Activated T-helper 9 cell treated with anti-CD3 and anti-CD28 coated beads, Interleukin-2, amount 50 U/mL, for 16 hours (primary cell): ENCODE measurements at places on chromosomes 7 and 10.

GRCh38 chr7:132854238-132854637, 227.7 kb downstream of the CHCHD3 start:
- DNase-seq: no peak

- DNase-seq: no peak
Measured at GRCh38 chr10:44660271-44660670, 250.9 kb upstream of the TMEM72 start.

GRCh38 chr7:82736633-82737032, 293.1 kb upstream of the CACNA2D1 start:
- DNase-seq: no peak

- peak; percentile 75 for DNase-seq
Measured at GRCh38 chr7:35799846-35800717, 775 bp upstream of the SEPTIN7 start.

DNA sequence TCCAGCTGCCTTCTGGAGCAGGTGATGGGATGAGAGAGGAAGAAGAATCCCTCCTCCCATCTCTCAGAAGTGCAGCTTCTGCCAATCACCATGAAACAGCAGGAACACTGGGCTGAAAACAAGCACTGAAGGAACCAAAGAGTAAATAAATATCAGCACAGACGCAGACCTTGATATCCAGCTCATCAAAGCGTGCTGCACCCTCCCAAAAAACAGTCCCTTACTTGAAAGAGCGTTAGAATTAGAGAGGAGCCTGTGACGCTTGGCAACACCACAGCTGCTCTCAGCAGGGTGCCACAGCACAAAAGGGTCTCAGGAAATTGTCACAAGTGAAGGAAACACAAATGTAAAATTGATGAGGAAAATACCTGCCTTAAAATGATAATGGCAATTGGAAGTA, 39.5 kb downstream of the KLF6 start:
- DNase-seq: no peak

- no peak for DNase-seq
Measured at GRCh38 chr7:51025668-51026067, 243.0 kb upstream of the GRB10 start.

GRCh38 chr7:158724658-158725505, 20.3 kb upstream of the NCAPG2 start:
- DNase-seq: no peak

DNA sequence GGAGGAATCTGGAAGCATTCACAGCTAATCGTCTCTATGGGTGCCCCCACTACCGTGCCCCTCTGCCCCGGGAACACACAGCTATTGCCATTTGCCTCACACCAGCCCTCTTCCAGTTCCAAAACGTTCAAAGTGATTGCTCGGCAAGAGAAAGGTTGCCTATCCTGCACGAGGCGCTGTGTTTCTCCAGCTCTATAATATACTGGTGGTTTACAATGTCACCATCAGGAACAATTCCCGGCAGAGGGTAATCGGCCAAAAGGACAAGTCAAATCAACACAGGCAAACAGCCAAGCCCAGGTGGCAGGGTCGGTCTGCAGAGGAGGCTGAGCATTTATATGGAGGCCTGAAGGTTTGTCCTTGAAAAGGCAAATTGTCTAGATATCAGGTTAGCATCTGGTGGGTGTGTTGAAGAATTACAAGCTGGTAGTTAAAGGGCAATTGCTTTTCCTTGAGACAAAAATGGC, 29.2 kb upstream of the TNS3 start:
- DNase-seq: no peak

DNA sequence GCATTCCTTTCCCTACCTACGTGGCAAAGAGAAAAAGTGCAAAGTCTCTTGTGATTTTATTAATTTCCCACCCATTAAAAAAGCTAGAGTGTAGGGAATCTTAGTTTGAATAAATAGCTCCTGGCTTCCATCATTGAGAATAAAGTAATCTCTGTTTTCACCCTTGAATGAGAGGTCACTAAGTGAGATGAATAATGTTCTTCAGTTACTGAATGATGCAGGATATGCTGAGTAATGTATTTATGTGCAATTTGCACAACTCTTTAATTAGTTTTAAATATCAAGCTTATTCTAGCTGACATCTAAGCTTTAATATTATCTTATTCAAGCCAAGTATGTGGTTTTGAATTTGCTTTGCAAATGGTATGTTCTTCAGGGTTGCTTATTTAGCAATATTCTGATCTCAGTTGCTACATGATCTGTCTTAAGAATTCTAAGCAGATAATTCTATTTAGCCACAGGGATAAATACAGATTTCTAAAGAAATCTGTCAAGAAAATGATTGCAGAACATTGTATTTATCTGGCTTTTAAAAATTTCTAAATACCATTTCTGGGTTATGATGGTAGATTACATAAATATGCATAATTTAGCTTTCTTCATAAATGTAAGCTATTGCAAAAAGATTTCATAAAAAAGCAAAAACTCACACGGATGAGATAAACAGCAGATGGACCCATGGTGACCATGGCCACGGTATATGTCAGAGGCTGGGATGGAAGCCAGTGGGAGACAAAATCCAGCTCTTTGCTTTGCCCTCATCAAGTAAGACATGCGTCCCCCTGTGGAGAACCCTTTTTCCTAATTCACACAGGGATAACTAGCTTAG, 141.0 kb downstream of the MACC1 start:
- DNase-seq: no peak

DNA sequence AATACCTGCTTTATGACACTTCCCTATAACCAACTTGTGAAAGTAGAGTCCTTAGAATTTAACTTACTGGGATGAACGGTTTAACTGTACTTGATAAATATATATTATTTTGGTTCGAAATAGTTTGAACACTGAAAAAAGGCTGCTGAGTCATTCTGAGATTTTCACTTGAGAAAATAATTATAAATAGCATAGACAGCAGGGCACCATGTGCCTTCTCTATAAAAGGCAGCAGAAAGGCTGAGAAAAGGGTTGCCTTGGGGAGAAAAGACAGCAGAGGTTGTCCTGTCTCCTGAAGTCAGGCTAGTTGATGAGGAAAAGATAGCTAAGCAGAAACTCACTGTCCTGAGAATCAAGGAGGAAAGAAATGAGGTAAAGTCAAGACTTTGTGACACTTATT, 92.4 kb downstream of the CTTNBP2 start:
- no peak for DNase-seq

GRCh38 chr10:12191715-12192114, 4.0 kb downstream of the NUDT5 start:
- DNase-seq: no peak

DNA sequence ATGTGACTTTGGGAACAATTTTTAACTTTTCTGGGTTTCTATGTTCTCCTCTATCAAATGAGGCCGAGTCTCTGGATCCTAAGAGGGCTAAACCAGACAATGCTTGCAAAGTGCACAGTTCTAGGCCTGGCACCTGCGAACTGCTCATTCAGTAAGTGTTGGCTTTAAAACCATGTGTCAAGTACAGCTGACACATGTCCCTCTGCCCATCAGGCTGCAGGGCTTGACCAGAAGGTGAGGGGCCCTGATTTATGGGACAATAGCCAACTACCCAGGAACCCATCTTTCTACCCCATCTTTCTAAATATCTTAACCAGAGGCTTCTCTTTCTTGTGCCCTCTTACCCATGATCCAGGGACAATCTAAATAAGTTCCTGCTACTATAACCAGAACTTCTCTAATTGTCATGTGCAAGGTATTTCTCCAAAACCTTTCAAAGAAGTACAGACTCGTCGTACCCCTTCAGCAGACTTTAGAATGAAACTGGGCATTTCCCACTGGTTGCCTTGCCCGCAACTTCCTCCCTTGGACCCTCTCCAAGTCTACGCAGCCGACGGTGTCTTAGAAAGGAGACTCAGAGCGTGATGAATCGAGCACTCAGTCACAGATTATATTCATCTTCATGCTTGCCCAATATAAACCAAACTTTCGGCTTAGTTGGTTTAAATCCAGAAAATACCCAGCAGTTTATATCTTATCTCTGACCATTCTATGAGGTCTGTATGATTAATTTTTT, 69.8 kb upstream of the STEAP1B start:
- DNase-seq: no peak

GRCh38 chr10:92740762-92741161, 51.0 kb downstream of the HHEX start:
- no peak for DNase-seq

GRCh38 chr7:46908770-46909169, 673.1 kb downstream of the TNS3 start:
- no peak for DNase-seq
